AG04449 (cell line): ENCODE measurements at places on chromosomes 6 and 20.

DNA sequence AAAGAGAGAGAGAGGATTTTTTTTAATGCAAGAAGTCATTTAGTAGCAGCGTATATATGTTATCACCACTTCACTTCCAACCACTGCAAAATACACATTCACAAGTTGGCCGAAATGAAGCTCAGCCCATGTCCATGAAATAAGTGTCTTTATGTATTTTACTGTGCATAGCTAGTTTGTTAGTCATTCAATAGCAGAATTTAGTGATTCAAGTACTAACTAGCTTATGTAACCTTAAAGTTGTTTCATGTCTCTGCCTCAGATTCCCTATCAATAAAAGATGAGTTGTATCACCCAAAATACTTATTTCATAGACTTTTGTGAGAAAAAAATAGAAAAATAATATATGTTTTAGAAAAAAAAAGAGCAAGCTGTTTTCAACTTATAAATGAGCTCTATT, 153.7 kb upstream of the PRDM1 start:
- peak; percentile 0 for DNase-seq

- no peak for DNase-seq
Observed at GRCh38 chr20:50085481-50086365, 27.2 kb downstream of the UBE2V1 start.

DNA sequence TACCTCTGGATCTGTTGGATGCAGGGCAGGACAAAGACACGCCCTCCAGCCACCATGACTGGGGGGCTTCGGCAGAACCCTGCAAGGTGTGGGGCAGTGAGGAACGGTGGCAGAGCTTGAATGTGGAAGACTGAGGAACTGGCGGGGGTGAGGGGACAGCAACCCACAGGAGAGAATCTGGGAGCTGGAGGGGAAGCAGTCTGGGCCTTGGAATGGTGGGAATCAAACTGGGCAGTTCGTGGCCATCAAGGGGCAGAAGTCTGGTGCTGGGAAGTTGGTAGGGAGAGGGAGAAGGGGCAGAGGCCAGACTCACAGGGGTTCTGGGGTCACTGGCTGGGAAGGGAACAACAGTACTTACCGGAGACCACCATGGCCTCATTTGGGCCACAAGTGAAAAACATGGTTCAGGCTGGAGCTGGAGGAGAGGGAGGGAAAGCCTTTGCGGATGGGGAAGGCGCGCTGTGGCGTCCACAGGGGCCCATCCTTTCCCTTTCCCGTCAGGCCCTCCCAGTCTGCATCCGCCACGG, 635 bp downstream of the FLOT1 start:
- no peak for DNase-seq

- no peak for DNase-seq
Observed at GRCh38 chr6:18241208-18242038, 22.9 kb downstream of the DEK start.

DNA sequence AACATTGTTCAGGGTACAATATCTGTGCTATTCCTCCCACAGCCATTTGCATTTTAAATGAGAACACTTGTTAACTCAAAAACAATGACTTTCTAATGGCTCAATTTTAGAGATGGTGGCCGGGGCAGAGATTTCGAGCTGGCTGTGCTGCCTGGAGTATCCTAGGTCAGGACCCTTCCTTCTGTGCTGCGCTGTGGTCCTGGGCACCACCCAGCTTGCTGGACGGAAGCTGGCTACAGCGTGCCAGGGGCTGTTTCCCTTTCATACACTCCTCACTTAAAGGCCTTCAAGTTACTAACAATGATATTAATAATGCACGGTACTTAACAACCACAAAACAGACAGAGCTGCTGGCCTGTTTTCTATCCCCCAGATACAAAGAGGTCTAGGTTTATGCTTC, 194.4 kb upstream of the CST7 start:
- no peak for DNase-seq

DNA sequence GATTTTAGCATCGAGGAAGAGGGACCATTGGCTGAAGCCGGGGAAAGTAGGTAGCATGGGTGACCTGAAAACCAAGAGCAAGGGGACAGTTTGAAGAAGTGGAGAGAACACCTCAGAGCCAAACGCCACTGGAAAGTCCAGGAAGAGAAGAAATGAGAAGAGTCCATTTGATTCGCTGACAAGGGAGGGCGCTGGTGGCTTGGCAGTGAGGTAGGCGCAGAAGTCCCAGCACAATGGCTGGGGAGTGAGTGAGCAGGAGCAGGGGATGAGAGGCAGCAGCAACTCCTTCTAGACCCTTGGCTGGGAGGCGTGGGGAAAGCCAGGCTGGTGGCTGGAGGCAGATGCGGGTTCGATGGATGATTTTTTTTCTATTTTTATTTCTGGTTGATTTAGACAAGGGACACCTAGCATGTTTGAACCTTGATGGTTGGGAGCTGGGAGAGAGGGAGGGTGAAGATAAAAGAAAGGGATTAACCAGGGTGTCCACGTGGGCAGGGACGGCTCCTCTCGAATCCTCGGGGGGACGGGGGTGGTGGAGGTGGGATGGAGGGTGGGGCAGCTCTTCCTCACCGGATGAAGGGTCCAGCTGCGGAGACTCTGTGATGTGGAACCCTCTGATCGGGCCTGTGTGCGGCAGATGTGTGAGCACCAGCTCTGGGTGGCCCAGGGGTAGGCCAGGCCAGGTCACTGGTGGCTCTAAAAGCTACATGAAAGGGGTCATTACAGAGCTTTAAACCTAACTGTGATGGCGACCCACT, 164.2 kb downstream of the NFATC2 start:
- DNase-seq, result no peak

GRCh38 chr20:46709055-46709458, 392 bp upstream of the SLC2A10 start:
- no peak for DNase-seq

GRCh38 chr6:70375882-70376281, 37.4 kb upstream of the FAM135A start:
- no peak for DNase-seq

DNA sequence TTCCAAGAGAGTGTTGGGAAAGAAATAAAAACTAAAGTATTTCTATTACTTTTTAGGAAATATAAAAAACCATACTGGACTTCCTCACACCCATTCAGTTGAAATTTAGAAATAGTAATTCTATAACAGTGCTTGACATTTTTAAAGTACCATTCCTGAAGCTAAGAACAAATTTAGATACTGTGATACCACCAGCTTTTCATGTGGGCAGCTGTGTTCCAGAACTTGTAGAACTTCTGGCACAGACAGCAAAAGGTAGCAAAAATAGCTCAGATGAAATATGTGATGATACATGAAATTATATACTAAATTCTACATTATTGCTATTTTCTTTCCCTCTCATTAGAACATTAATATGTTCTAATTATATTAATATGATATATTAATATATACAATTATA, 346.5 kb downstream of the SYNE1 start:
- DNase-seq, result no peak

GRCh38 chr6:74871757-74872156, 334.1 kb downstream of the COL12A1 start:
- DNase-seq, result no peak

DNA sequence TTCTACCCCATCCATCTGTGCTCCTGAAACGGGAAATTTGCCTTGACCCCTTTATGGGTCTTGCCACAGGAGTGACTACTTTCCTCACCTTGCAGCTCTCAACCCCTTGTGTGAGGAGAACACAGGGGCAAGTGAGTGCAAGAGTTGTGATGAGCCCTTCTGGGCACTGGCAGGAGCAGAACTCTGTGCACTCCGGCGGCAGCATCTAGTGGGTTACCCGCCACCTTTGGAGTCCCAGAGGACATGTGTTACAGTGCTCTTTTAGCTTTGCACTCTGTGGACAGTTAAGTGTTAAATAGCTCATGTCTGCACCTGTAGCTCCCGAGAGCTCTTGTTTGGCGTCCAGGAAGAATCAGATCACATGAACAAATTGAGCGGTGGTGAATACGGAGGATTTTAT, 940.2 kb downstream of the GRIK2 start:
- DNase-seq, result no peak
